ENCODE measurements at places on chromosomes 2 and 18.

DNA sequence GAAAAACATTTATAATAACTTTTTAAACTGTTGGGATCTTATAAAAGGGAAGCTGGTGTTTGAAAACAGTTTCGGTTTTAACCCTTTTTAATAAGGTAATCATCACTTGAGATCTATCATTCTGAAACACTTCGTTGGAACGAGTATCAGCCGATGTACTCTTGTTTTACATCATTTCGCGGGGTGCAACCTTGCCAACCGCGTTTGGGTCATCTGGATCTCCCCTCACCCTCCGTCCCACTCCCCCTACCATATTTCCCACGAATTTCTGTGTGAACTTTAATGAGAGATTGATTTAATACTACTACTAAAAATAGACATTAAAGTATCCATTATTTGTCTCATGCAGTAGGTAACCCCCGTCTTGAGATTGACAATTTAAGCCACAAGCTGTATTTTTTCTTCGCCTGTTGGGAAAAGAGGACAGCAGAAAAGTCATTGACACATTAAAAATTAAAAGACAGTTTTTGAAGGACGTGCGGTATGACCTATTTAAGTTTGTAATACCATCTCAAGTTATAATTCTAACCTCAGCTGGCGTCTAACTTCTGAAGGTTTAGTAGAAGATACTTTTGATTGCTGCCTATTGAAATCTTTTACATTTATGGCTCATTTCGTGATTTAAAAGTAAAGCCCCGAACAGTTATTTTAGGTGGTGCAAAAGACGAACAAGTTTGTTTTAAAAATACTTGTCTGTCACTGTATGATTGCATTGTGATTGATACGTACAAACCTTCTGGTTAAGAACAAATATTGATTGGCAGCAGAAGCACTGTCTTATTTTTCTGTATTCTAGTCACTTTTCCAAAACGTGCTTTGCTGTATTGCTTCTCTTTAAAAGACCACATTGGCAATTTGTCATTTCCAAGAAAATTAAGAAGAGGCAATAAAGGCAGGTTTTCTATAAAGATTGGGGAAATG, 1.5 kb downstream of the CREB1 start:
- DNase-seq: no peak

- no peak for DNase-seq
Observed at GRCh38 chr18:73331212-73331772, 463.5 kb upstream of the NETO1 start.

DNA sequence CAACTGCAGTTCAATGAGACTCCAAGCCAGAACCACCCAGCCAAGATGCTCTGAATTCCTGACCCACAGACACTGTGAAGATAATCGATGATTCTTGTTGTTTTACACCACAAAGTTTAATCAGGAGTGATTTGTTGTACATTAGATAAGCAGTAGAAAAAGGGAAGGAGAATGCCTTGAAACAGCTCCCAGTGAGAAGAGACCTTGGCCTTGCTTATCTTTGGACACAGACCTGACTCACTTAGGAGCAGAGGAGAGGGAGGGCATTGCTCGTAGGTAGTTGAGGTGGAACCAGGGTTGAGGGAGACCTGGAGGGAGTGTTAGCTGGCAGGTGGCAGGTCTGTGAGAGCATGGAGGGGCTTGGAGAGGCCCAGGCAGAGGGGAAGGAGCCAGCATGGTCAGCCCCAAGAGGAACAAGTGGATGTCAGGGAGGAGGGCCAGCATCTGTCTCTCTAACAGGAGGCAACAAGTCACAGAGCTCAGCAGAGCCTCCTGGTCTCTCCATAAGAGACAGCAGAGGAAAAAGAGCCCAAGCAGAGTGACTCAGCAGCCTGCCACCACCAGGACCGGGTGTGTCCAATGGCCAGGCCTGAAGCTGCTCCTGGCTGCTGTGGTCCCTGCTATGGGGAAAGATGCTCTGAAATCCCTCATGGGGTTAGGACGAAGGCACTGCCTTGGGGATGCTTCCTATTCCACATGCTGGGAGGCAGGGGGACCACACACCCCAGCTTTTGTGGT, 161.6 kb upstream of the CAPN13 start:
- no peak for DNase-seq

DNA sequence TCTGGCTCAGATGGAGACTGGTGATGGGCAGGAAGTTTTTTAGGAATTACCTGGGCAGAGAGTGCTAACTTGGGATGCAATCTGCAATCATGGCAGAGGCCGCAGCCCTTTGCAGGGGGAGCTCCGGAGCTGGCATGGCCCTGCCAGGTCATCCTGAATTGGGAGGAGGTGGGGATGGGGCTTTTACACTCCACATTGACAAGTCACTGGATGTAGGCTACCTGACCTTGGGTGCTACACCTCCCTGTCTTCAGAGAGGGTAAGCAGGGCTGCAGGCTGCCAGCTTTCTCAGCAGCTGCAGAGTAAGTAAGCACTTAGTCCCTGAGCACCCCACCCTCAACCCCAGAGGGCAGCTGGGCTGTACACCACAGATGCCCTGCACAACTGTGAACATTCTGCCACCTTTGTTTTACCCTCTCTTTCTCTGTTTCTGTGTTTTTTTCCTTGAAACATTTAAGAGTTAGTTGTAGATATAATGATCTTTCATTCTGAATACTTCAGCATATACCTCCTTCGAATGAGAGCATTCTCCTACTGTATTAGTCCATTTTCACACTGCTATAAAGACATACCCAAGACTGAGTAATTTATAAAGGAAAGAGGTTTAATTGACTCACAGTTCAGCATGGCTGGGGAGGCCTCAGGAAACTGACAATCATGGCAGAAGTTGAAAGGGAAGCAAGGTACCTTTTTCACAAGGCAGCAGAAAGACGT, 6.8 kb upstream of the HS1BP3 start:
- no peak for DNase-seq

GRCh38 chr2:238881353-238882081, 33.6 kb downstream of the TWIST2 start:
- no peak for DNase-seq

GRCh38 chr2:136253288-136254004, 135.5 kb upstream of the CXCR4 start:
- no peak for DNase-seq

DNA sequence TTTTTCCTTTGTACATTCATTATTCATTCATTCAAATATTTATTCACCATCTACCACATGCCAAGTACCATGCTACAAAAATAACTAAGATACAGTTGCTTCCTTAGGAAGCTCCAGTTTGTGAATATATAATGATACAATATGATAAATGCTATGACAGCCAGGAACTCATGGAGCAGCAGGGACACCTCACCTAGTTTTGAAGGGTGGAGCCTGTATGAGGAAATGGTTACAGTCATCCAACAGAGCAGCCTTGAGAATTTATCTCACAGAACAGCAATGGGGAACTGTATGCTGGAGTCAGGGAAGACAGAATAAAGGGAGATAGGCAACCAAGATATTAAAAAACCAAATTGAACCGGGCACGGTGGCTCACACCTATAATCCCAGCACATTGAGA, 124.0 kb downstream of the OSBPL1A start:
- DNase-seq: no peak

DNA sequence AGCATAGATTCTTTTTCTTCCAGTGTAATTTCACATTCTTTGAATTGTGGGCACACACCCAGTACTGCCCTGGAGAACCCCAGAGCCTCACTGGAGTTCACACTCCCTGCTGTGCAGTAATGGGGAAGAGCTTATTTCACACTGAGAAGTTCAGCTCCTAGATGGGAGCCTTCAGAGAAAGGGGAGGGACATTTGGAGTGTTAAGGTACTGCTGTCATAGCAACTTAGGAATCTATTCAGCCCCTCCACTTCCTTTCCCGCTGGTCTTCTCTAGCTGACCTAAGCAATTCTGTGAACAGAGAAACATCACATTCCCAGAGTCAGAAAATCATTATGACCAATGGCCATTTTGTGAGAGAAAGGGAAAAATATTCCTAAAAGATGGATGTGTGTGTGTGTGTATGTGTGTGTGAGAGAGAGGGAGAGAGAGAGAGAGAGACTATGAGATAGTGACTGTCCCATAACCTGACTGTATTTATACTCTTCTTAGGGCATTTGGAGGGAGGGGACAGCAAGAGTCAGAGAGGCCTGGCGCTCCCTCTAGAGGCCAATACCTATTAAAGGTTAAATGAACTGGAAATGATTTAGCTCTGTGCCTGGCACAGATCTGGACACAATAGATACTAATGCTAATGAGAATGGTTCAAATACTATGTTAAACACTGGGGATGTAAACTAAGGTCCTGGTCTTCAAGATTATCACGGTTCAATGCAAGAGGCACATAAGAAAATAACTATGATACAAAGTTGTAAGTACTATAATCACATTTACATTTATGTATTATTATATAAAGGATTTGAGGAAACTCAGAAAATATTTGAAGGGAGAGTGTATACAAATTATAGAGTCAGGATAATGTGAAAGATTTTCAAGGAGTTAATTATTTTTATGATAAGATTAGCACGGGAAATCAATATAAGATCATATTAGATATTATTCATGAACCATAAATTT, 41.5 kb upstream of the RPE start:
- peak; percentile 47 for DNase-seq

DNA sequence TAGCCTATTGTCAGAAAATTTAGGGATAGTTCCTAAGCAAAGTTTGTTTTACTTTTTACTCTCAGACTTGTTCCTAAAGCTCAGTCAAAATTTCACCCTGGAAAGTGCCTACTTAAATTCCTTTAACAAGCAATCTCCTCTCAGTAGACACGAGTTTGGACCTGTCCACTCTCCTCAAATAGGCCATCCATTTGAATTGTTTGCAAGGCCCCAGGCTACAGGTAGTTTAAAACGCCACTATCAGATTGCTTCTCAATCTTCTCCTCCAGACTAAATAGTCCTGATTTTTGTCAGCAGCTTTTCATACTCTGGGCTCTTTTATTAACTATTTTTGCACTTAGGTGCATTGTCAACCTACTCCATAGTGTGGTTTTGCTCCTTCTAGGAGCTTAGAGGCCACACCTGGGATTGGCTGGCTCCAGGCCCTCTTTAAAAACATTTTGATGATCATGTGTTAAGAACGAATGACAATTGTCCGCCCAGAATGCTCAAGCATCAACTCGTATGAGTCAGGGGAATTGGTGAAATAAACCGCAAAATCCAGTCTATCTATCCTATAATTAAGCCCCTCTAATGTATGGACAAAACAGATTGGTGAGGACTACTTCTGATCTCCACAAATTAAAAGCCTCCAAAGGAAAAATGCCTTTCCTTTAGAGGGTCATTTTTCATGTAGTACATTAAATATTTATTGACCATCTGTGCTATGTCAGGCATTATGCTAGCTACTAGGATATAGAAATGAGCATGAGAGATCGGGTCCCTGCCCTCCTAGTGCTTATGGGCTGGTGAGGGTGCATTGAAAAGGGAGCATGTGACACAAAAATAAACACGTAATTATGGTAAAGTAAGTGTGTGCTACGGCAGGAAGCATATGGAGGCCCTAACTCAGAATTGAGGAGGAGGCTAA, 333.8 kb upstream of the TNP1 start:
- DNase-seq: no peak

- DNase-seq: no peak
Observed at GRCh38 chr2:105611811-105612424, 132.8 kb upstream of the NCK2 start.

DNA sequence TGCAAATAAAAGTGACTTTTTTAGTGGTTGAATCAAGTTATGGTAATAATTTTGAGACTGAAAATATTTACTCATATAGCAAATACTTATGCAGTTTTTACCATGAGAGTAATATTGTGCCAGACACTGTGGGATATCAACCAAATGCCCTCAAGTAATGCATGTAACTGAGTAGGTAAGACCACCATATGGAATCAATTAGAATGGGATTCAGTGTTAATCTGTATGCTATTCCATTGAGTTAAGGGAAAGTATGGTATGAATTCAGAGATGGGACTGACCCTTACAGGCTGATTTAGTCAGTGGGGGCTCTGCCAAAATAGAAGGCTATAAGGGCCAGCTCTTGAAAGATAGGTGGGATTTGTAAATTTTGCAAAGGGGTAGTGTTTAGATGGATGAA, 131.6 kb downstream of the CCDC85A start:
- no peak for DNase-seq

DNA sequence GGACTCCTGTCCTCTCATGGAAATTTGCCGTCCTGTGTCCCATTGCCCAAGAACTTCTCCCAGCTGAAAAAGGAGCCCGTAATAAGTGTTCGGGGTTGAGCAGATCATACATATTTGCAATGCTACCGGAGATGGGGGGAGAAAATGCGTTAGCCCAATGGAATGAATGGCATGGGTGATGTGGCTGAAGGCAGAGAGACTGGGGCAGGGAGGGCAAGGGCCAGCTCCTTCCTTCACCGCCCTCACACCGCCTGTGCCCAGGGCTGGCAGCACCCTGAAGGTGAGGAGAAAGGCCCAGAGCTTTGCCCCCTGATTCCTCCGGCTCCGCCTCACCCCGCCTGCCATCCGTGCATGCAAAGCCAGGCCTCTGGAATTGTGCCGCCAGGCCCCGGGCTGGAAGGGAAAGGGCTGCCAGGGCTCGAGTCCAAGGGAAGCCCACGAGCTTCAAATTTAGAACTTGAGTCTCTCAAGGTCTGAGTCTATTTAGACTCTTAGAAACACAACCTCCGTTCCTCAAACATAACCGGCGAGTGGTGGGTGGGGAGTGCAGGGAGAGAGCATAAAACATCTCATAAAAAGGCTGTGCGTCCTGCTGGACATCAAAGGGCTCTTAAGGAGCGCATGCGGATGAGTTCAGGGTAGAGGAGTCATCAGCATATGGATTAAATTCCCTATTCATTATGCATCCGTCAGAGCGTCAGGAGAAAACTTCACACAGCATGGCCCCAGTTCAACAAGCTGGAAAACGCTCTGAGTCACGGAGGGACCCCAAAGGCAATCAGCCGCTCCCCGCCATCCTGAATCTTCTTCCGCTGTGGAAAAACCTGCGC, 121.7 kb upstream of the GLI2 start:
- no peak for DNase-seq

DNA sequence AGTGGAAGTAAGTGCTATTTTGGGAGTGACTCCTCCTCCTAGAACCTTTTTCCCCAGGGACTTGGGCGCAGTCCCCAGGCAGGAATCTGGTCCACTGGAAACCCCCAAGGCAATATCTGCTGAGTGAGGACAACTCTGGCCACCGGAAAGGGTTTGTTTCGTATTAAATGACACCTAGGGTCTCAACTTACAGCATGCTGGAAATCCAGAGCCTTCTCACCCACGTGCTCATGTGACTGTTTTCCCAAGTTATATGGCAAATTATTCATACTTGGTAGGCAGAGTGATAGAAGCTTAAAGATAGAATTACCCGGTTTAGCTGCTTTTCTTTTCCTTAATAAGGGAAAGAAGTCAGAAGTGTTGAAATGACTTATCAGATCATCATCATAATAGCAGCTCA, 436.9 kb upstream of the SPRED2 start:
- DNase-seq: no peak

- DNase-seq: no peak
Observed at GRCh38 chr18:21960189-21960588, 209.2 kb upstream of the GATA6 start.
